WERI-Rb-1 (cell line): ENCODE measurements at places on chromosomes 7 and 10.

GRCh38 chr10:98106531-98106930, 27.9 kb upstream of the R3HCC1L start:
- no peak for DNase-seq

GRCh38 chr7:37342688-37343471, 105.8 kb downstream of the ELMO1 start:
- no peak for DNase-seq

- DNase-seq, result no peak
These were observed 153.7 kb downstream of the FANK1 start for GRCh38 chr10:126049759-126050700.

GRCh38 chr7:6709808-6710207, 3.1 kb upstream of the ZNF12 start:
- no peak for DNase-seq

DNA sequence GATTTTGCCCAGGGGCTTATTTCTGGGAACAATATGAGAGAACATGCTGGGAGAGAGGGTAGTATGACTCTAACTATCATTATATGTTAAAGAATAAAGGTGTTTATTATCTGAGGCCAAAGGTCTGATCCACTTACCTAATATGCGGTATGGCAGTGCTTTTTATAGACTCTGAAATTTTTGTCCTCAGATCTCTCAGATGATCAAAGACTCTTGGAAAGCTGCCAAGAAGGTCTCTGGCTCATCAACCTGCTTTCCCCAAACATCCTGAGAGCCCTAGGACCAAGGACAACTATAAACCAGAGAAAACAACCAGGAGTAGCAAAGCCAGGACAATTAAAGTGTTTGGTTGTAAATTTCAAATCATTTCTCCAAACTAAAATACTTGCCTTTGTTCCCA, 255.7 kb upstream of the LRRN3 start:
- DNase-seq, result no peak

- no peak for DNase-seq
These were observed 150.2 kb downstream of the VPS50 start for GRCh38 chr7:93382362-93382761.

- no peak for DNase-seq
These were observed 43.1 kb upstream of the ST8SIA6 start for GRCh38 chr10:17497446-17498030.

DNA sequence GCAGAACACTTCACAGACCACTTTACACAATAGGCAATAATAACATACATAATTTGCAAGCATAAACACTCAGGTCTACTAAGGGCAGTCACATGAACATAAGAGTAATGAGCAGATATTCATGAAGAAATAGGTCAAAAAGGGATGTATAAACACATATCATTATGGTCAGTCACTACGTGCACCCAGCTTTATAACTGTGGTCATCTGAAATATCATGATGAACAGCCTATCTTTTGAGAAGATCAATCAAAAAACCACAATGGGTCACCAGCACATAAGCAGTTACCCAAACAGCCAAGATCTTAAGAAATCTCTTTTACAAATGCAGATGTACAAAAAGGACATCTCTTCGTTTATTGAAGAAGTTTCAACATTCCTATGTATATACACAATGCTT, 35.5 kb upstream of the DRGX start:
- DNase-seq, result no peak

DNA sequence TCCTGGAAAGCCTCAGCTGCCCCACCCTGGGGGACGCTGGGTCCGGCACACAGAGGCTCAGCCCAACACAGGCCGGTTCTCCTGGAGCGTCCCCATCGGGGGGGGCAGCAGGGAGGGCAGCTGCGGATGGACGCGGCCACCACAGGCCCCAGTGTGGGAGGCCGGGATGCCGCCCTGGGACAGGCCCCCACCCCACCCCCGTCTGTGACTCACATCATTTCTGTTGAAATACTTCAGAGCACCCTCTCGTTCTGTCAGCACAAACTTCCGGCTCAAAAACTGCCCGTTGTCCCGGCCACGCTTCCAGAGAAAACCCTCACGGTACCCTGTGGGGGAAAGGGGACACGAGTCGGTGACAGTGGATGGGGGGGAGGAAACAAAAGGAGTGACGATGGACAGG, 28.5 kb downstream of the GET4 start:
- no peak for DNase-seq

DNA sequence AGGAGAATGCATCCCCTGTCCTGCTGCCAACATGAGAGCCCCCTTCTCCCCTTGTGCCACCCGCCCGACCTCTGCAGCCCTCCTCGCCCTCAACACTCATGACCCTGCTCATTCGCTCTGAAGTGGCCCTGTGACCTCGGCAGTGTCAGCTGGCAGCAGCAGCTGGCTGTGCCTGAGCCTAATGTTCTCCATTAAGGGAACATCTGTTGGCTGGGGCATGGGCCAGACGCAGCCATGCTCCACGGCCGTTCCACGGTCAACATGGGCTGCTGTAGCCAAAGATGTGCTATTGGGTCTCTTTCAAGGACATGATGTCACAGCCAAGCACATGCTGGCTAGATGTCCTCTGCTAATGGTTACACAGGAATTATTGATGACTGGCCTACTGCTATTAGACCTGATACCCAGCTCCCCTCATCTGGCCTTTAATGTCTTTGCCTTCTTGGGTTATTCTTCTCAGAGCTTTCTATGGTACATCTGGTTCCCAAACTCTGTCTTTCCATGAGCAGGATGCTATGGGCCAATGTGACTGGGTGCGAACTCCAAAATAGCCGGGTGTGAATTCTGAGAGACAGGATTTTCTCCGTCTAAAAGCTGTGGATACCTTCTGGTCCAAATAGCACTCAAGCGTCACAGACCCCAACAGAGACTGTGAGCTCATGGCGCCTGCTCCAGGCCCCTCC, 22.4 kb downstream of the ADCYAP1R1 start:
- no peak for DNase-seq

- no peak for DNase-seq
These were observed 181.0 kb downstream of the GATA3 start for GRCh38 chr10:8235253-8236027.

DNA sequence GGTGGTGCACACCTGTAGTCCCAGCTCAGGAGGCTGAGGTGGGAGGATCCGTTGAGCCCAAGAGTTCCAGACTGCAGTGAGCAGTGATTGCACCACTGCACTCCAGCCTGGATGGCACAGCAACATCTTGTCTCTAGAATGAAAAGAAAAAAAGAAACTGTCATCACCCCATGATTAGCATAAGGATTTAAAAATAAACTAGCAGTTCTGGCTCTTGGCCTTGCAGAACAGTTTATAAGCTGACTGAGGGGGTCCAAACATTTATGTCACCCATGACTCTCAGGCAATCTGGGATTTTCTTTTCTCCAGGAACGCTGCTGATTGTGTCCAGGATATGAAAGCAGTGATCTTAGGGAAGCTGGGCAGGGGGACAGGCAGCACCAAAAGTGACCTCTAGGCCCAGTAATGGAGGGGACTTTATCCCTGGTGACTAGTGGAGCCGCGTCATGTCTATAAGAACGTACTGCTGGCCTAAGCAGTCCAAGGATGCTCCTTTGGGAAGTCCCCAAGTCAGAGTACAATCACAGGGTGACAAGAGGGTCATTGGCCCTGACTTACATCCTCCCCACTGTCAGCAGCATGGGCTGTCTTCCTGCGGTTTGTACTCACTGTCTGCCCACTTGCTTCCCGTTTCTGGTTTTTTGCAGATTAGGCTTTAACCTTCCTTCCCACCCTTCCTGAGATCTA, 177.4 kb downstream of the ARHGAP12 start:
- no peak for DNase-seq

DNA sequence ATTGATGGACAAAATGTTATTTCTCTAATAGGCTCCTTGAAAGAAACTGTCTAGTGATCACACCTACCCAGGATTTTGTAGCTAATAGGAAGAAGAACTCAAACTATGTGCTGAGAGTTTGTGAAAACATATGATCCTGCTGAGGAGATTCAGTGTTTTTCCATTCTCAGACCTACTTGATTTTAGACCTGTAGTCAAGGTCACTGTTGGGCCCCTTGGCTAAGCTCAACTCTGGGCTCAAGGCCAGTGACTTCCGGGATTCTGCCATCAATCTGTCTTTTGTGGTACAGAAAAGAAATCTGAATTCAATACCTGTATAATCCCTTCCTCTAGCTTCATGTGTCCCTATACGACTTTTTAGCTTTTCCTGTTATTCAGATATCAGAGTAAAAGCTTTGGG, 79.7 kb upstream of the FERD3L start:
- DNase-seq, result no peak

GRCh38 chr10:71797533-71798307, 24.4 kb upstream of the VSIR start:
- DNase-seq, result no peak

DNA sequence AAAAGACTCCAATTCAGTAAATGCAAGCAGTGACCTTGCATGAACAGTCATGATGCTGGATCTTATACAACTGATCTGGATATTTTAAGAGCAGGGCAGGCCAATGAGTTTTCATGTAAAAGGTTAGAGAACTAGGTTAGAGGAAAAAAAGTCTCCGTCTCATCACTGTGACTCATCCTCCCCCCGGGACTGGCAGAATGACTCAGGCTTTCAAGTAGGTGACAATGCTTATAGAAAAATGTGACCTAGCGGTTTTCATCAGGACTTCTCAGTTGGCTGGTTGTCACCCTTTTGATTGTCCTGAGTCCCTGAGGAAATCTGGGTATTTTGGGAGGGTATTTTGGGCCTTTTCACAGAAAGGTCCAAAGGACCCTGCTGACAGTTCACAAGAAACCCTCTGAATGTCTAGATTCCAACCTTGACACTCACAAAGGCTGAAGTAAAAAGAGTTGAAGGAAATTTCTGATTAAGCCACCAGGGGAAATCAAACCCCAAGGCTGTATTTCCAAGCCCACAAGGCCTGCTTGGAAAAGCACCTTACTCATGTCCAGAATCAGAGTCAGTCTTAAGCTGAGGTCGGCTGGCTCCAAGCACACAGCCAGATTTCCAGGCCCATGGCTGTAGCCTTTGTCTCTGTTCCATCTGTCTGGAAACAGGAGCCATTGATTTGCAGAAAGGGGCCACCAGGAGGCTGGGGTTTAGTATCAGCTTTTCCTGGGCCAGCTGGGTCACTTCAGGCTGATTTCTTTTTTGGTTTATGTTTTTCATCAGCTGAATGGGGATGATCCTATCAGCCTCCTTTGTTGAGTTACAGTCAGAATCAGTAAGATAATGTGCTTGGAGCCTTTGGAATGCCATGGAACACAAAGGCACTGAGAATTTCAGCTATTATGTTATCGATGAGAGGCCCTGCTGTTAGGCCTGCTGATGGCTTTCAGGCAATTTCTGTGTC, 226.4 kb upstream of the HABP2 start:
- DNase-seq, result peak; percentile 85

DNA sequence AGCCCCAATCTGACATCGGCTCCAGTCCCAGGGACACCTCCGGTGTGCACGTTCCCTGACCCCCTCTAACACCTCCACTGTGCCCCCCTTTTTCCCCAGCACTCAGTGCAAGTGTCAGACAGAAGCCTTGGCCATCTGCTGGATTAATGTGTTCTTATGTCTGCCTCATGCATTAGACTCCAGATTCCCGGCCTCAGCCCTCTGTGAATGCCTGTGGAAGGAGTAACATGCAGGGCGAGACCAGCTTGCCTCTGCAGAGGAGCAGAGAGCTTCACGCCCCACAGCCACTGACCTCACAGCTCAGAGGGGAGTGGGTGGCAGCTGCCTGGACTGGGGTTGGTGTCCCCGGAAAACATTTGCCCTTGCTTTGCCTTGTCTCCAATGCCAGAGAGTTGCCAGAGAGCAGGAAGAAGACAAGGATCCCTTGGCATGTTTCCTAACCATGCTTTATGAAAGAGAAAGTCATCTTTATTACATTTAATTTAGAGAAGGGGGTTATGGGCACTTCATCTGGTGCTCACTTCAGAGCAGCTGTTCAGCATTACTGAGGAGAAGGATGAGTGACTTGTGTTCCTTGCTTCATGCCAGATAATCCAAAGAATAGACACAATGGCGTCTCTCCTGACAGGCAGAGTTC, 91.6 kb upstream of the CXCL12 start:
- peak; percentile 42 for DNase-seq

GRCh38 chr10:100645613-100646392, 99.6 kb upstream of the PAX2 start:
- DNase-seq, result no peak

DNA sequence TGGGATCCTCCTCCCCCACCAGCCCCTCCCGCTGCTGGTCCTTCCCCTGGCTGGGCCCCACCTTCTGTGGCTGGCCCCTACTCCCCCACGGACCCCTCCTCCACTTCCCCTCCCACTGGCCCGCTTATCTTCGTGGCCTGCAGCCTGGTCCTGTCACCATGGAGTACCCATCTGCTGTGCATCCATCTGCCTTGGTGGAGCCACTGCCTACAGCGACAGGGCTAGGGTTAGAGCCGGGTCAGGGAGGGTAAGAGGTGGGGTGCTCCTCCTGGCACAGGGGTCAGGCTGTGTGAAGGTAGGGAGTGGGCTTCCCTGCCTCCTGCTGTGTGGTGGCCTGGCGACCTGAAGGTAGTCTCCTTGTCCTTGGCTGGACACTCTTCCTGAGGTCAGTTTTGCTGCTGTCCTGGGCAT, 5.2 kb downstream of the ADCY1 start:
- peak; percentile 79 for DNase-seq

DNA sequence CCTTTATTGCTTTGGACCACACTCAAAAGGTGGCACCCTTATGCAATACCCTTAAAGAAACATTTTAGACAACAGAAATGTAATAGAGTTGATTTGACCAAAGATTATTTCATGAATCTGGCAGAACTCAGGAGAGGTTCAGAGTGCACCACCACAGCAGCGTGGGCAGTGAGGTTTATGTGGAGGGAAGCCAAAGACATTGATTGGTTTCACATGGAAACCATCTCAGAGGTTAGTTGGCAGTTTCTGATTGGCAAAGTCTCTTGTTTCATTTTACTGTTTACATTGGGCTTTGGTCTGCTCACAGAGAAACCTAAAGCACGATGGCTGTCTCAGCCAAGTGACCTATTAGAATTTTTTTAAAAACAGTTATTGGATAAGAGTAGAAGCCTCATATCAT, 101.3 kb downstream of the SDHAF3 start:
- DNase-seq, result no peak

GRCh38 chr7:54632696-54633095, 90.5 kb downstream of the VSTM2A start:
- no peak for DNase-seq

- DNase-seq, result no peak
These were observed 81.3 kb upstream of the UNC5B start for GRCh38 chr10:71131096-71131495.

- DNase-seq, result no peak
These were observed 59.9 kb downstream of the DAGLB start for GRCh38 chr7:6387734-6388294.

DNA sequence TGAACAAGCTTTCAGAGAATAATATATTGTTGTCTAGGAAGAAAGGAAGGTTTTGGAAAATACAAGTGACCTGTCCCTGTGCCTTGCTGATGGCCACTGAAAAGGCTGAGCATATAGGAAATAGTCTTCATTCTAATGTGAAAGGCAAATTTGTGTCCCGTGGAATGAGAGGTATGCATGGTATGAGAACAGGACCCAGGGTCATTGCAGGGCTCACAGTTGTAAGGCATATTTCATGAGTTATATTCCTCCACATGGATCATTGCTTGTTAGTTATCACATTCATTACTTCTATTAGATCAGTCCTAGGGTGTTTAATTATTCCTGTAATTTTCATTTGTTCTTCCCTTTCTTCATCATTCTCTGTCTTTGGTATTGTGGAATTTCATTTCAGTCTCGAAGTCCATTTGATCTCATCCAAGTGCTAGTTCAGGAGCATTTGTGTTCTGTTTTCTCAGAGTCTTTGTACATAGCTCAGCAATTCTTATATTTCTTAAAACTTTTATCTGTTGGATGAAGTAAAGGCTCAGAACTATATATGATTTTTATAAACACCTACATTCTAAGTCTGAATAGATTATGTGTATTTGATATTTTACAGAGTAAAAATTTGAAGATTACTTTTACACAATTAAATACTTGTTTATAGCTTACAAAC, 39.4 kb upstream of the ARHGAP21 start:
- DNase-seq, result no peak
